Mammary epithelial cell (primary cell): ENCODE measurements at places on chromosomes 4 and X.

DNA sequence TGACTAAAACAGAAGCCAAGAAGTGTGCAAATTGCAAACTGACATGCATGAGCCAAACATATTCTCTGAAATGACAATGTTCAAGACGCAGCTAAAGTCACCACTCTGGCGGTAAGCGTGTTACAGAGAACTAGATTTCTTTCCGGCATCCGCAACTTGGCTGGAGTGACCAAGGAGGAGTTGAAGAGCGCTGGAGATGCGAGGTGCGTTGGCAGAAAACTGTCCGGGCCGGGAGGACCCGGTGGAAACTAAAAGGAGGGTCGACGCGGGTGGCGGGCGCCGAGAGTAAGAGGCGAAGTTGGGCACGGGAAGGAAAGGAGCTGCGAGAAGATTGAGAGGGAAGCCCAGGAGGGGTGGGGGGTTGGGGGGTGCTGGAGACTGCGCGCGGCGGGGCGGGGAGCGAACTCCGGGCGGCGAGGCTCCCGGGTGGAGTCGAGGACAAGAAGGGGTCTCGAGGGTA, 807 bp downstream of the SEL1L3 start:
- DNase-seq = no peak

DNA sequence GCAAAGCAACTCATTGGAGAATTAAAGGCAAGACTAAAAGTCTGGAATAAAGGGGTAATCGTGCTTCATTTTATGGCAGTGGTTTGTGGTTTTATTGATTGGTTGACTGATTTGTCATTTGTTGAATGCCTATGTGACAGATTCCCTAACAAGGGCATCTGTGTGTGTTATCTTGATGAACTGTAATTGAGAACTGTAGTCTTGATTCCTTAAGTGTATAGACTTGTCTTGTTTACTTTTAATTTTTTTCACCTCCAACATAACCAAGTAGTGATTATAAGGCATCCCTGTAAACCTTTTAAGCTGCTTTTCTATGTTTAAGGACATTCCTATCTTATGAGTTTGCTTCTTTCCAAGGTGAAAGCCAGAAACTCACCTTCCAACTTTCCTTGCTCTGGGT, 216.0 kb upstream of the TAPT1 start:
- no peak for DNase-seq

GRCh38 chr4:31580843-31581242, 860.7 kb downstream of the PCDH7 start:
- no peak for DNase-seq

DNA sequence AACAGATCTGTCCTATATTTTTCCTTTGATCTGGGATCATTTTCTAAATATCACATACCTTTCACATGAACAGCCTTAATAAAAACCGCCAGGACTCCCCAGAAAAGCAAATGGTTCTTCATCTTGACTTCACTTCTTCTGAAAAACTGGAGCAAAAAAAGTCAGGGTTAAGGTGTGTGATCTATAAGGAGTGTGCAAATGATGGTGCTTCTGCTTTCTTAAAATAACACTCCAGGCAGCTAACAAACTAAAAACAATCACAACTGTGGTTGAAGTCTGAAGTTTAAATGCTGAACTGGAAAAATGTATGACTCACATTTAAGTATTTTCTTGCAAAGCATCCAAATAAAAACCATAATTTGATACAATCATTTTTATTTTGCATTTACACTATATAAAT, at the start of gene JCHAIN:
TSS of gene JCHAIN (minus strand) at position 140 of the 400 bp plus-strand sequence. CDS start at position 122, 18 bp downstream.
- no peak for DNase-seq

DNA sequence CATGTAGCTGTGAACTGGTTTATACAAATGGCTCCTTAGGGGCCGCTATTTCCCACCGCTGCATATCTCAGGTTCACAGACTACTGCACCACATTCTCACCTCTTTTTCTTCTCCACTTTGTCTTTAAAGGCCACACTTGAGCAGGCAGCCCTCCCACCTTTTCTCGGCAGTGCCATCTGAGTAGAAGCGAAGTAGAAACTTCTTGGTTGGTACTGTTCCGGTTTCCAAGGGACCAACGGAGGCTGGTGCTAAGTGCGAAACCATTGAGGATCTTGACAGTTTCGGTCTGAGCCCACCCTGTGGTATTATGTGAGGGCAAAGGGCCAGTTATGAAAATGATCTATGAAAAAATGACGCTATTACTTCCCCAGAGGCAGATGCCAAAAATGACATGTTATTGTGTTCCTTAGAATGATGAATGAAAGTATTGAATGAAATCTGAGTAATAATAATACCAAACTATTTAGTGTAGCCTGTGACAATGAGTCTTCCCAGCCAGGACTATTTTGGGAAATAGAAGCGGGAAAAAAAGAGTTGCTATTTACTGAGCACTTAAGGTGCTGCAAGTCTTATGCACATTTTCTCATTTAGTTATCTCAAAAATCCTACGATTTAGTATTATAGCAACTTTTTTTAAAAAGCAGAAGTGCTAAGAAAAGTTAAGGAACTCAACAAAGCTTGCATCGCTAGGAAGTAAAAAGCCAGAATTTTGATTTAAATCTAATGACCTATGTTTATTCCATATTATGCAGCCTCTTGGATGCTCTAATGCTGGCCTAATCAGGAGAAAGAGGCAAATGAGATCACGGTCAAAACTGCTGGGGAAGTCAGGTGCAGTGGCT, 29.6 kb upstream of the CHRNA9 start:
- DNase-seq = no peak

- no peak for DNase-seq
These were observed 242.3 kb upstream of the PPARGC1A start for GRCh38 chr4:24131954-24132673.

DNA sequence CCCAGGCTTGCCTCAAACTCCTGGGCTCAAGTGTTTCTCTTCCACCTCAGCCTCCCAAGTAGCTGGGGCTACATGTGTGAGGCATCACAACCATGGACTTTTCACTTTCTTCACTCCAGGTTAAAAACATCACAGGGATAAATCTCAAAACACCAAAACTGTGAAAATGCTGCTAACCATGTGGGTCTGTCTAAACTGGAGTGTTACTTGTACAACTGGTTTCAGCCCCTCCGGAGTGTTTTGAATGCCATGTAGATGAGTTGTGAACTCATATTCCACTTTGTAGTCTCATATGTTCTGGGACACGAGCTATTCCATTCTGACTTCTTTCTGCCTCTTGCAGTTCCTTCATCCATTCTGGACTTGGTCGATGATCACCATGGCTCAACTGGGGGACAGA, 43.0 kb downstream of the PDGFRA start:
- DNase-seq = no peak

- no peak for DNase-seq
These were observed 10.2 kb upstream of the GRIA3 start for GRCh38 chrX:123173833-123174232.

DNA sequence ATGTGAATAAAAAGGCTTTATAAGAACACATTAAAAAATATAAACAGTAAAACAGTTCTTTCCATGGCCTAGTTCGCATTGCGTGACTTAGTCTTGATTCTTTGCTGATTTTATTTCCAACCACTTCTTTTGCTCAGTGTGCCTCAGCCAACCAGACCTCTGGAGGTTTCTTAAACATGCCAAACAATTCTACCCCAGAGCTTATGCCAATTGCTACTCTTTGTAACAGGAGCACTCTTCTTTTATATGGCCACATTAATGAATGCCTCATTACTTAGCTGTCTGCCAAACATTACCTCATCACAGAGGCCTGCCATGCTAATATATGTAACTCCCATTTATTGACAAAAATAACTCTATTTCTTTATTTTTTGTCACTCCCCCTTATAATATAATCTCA, 202.3 kb downstream of the NDST4 start:
- no peak for DNase-seq

GRCh38 chr4:105715692-105716278, 7.2 kb downstream of the GSTCD start:
- DNase-seq = peak; percentile 22

GRCh38 chr4:25547343-25547742, 108.3 kb upstream of the SLC34A2 start:
- DNase-seq = no peak

GRCh38 chr4:88244816-88245579, 39.4 kb downstream of the PPM1K start:
- no peak for DNase-seq

GRCh38 chr4:16111533-16111932, 27.7 kb upstream of the PROM1 start:
- DNase-seq = no peak

- no peak for DNase-seq
These were observed 72.0 kb downstream of the IL1RAPL1 start for GRCh38 chrX:28659269-28659668.

- DNase-seq = no peak
These were observed 477 bp upstream of the HAND2 start for GRCh38 chr4:173530326-173531085.

GRCh38 chr4:182748949-182749348, 168.2 kb downstream of the DCTD start:
- peak; percentile 25 for DNase-seq

DNA sequence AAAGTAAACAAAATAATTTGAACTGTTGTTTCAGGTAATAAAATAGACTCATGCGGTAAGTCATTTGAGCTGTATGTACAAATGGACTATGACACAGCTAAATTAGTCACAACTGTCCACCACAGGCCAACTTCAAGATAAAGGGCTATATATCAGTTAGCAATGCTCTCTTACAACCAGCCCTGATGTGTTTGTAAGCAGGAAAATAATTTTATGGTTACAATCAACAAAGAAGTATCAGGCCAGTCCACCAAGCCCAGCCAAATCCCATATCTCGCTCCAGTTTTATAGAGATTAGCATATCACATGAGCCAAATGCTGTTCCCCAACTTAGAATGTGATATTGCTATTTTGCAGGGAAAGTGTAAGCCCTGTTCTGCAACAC, 511 bp upstream of the DUSP21 start:
- peak; percentile 11 for DNase-seq

DNA sequence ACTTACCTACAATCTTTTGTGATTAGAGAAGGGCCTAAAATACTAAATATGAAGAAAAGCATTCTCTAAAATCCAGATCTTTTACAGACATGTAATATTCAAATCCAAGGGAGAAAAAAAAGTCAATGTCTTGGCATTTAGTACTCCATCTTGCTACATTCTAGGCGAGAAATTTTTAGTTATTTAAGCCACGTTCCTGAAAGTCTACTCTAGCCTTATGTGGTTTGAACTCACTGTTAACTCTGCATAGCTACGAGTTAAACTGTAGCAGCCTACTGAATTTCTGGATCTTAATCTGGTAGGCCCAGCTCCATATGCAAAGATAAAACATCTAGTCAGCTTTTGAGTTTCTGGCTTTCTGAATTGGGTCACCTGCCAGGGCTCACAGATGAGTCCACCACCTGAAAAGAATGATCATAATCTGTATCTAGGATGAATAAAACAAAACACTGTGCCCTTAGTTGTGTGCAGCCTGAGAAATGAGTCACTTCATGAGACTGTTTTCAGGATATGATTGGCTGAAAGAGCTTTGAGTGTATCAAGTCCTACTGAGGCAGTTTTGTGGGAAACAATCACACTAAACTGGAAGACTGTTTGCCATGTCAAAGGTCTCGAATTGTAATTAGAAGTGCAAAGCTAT, 3.2 kb upstream of the NEK1 start:
- peak; percentile 87 for DNase-seq

DNA sequence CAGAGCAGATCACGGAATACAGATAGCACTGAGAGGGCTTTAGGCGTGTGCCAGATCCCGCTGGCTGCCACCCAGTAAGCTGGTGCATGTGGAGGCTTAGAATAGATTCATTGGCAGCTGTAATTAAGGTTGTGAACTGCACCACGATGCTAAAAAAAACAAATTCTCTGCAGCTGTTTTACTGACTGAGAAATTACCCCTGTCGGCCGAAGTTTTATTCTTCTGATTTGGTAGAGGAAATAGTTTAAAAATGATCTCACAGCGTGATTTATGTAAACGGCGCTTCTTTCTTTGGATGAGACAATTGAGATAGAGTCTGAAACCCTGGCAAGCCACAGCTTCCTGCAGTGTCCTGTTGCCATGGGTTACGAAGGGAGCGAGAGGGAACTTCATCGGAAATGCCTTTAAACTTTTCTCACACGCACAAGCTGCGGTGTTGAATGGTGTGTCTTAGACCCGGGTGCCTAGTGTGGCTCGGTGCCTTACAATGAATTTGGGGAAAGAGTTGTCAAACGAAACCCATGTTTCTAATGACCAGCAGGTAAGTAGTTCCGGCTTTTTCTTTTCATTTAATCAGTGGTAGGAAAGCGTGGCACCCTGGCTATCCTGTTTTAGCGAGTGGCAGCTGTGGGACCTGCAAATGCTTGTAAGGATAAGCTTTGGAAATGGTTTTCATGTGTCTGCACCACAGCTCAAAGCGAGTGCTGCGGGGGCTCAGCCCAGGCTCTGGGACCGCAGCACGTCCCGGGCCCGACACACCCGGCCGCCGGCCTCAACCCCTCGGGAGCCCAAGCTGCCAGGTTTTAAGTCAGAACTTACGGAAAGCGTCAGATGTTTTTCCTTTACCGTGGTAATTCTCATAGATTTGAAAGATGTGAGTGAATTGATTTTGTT, 71.7 kb upstream of the HGFAC start:
- DNase-seq = peak; percentile 53

DNA sequence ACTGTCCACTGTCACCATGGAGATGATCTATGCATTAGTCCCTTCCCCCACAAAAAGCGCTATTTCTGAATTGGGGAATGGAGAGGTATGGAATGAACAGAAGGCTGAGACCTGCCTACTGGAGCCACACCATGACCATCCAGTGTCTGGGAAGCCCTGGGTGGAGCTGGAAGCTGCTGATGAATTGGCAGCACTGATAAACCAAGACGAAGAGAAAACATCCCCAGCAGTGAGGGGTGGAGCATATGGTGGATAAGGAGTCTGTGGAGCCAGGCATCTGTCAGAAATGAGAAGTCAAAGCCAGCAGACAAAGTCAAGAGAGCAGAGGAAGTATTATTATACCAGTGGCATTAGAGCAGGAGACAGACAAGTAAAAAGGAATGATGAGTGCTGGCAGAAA, 13.2 kb downstream of the CC2D2A start:
- no peak for DNase-seq

DNA sequence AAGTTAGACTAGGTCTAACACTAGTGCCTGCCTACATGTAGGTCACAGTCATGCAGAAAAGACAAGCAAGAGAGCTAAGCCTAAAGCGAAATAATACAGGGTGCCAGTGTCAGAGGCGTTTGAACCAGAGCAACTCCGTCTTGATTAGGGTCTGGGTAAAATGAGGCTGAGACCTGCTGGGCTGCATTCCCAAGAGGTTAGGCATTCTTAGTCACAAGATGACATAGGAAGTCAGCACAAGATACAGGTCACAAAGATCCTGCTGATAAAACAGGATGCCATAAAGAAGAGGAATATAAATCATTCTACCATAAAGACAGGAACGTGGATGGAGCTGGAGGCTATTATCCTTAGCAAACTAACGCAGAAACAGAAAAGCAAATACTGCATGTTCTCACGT, 120.9 kb downstream of the BEND2 start:
- peak; percentile 19 for DNase-seq
